ENCODE measurements at places on chromosomes 13 and 19.

DNA sequence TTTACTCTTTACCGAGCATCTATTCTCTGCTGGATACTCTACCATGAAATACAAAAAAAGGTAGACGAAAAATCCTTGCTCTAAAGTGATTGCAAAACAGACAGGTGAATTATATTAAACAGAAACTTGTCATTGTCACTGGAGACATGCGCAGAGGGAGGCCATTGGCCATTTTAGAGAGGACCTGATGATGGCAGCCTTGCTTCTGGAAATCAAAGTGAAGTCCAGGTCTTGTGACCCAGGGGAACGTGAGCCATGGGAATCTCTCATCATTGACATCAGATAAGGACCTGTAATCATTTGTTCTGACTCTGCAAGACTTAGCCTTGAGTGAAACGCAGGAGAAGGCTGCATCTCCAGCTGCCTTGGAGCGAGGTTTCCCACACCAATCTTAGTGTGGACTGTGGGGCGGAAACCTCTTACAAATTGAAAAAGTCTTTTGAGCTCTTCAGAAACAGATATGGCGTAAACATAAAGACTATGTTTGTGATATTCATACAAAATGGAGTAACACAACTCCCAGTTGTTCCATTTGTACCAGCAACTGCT, 16.8 kb upstream of the SLC46A3 start:
- no peak for DNase-seq

DNA sequence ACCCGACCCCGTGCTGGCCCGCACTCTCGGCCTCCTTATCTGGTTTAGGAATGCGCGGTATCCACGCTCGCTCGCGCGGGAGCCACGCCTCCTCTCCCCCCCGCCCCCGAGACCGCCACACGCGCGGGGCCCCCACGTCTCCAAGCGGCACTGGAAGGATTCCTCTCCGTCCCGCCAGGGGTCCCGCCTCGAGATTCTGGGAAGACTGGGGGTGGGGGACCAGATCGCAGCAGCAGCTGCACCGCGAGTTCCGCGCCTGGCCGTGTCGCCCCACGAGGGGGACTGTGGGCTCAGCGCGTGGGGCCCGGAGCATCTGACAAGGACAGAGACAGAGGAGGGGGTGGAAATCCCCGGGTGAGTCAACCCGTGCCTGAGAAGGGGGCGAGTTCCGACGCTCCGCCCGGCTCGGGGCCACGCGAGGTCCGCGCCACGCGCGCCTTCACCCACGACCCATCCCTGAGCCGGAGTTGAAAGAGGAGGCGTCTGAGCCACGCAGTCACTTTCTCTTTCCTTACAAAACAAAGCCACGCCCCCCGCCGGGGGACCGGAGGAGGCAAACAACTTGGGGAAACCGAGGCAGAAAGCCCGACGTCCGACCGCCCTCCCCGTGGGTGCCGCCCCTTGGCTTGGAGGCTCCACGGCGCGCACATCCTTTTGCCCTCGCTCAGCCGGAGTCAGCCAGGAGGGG, 814 bp downstream of the S1PR2 start:
- no peak for DNase-seq

- no peak for DNase-seq
Observed at GRCh38 chr13:51856998-51857397, 4.8 kb upstream of the CCDC70 start.

GRCh38 chr19:12647490-12648071, 19.0 kb downstream of the MAN2B1 start:
- DNase-seq, result no peak

DNA sequence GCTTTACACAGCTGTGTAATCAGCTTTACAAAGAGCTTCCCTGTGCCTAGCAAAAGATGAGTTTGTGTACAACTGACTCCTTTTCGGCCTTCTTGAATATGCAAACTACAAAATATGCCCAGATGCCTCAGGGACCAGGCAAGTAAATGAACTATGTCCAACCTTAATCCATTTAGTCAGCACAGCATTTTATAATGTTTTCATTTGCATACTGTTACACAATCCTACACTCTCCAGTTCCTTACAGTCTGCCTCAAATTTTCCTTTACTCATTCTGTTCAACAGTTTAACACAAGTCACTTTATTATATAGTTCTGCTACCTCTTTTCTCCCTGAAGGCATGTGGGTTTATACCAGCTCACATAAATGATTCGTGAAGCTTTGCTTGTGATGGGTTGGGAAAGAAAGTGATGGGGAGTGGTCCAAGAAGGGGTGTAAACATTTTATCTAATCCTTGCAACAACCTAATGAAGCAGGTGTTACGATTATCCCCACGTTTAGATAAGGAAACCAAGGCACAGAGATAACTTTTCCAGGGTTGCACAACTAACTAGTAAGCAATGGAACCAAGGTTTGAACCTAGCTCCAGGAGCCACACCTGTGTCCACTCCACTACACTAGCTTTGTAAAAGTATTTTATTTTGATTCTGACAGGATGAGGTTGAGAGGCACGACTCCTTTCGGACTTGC, 3.3 kb upstream of the USP12 start:
- DNase-seq, result no peak

- no peak for DNase-seq
Observed at GRCh38 chr13:105220881-105221280, 1314.6 kb downstream of the EFNB2 start.

GRCh38 chr13:79919091-79919490, 421.8 kb downstream of the SPRY2 start:
- no peak for DNase-seq

DNA sequence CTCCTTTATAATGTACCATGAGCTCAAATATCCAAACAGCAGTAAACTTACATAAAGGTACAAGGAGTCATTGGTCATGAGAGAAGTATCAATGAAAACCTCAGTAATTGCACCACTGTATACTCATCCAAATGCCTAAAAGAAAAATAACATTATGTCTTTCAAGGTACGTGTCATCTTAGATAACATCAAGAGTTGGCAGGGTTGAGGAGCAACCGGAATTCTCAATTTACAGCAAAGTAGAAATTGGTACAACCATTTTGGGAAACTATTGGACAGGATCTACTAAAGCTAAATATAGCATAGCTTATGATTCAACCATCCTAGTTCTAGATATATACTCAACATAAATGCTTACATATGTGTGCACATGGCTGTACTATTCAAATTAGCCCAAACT, 502.8 kb downstream of the GPC6 start:
- no peak for DNase-seq

All from esophagus squamous epithelium (tissue), 5 donors.